SHP77 (cell line): ENCODE measurements at places on chromosomes 2 and 18.

- no peak for DNase-seq
Observed at GRCh38 chr2:165009466-165009865, 54.1 kb upstream of the SLC38A11 start.

- DNase-seq, result no peak
Observed at GRCh38 chr2:105412584-105412983, 13.7 kb upstream of the FHL2 start.

DNA sequence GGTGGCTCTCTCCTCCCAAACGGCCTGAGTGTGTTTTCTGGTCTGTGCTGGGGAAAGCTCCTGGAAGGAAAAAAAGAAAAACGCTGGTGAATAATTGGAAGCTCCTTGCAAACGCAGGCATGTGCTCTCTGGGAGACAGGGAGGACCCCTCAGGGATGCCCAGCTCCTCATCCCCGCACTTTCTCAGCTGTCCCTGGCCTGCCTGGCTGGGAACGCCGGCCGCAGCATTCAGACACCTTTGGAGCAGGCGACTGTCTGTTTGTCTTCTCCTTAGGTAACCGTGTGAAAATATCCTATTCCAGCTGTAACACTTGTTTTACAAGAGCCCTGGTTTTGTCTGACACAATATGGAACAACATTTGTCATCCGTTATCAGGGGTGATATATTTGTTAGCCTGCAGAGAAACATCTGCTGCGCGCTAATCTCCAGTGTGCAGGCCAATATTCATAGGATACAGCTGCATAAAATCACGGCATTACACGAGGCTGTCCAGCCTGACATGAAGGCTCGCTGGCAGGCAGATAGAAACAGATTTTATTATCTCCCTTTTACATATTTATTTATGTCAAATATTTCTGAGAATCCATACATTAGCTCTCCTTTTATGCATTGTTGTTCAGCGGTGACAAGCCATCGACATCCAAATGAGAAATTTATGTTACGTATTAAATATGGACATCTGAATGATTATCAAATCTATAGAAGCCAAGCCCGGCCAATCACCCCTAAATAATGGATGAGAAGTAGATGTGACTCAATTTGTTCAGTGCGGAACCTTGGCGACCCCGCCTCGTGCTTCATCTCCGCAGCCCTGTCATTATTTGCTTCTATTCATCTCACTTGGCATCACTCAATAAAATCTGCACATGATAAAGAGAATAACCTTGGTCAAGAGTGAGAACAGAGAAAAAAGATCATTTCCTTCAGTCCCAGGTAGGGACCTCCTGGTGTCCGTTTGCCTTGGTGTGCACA is 675.1 kb upstream of the SALL3 start:
- no peak for DNase-seq

DNA sequence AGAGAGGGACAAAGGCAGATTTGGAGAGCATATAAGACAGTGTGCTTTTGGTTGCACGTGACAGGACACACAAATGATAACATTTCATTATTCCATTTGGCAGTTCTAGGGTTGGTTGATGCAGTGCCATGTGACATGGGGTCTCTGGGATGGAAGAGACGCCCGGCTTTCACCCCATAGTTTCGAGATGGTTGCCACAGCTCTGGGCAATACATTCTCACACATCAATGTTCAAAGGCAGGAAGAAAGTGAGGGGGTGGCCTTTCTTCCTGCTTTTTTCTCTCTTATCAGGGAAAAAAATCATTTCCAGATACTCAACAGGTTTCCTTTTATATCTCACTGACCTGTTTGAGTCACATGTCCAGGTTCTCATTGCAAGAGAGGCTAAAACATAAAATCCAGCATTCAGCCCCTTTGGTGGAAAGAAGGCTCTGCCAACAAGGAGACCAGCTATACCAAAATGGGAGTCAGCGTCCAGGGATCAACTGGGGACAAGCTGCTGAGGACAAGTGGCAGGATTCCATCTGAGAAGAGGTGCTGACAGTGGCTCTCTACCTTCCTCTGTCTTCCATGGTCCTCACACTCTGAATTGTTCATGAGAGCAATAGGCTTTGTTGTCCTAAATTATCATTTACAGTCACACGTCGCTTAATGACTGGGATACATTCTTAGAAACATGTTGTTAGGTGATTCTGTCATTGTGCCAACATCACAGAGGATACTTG is 29.1 kb upstream of the ANKRD44 start:
- DNase-seq, result no peak

DNA sequence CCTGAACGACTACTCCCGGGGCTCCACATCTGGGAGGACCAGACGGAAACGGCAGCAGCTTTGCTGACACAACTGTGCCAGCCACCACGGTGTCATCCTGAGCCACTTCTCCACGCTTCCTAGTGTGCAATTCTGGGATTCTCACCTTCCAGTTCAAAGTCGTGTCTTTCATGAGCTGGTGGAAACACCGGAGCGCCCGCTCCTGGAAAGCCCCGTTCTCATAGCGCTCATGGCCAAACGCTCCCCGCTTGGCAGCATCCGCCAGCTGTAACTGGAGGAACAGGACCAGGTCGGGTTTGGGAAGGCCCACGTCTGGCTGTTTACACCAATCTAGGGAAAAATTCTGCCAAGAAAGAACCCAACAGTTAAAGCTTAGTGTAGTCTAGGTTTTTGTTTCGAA is 8.3 kb downstream of the DTYMK start:
- no peak for DNase-seq

DNA sequence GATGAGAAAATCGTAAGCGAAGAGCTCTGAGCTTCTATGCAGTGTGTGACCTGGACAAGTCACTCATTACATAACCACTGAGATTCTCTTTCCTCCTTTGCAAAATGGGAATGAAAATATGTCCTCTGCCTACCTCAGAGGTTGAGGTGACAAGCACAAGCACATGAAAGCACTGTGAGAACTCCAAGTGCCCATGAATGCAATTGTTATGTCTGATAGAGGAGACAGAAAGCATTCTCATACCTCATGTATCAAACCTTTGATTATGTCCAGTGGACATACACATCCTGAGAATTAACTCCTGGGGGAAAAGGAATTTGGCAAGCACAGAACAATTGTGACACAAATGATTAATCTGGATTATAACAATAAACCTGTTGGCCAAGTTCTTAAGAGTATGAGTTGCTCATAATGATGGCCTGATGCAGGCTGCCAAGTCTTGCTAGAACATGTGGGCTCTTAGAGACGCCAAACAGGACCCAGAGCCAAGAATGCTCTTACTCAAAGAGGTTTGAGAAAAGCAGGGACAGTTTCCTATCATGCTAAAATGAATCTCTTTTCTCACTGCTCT is 8.5 kb upstream of the RMDN2 start:
- DNase-seq, result no peak

DNA sequence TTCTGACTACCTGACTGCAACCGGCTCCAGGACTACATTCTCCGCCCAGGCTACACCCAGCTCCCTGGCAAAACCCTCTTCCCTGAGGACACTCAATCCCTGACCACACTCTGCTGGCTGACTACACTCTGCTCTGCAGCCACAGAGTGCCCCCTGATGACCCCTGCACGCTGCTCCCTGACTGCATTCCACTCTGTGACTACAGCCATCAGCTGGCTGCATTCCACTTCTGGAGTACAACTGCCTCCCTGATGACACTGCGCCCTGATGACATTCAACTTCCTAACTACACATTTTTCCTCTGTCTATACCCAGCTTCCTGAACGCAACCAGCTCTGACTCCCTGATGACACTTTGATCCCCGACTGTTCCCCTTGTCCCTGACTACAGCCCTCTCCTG is 71.3 kb upstream of the NRXN1 start:
- DNase-seq, result no peak

- peak; percentile 29 for DNase-seq
Observed at GRCh38 chr18:1302861-1303260, 398.2 kb downstream of the ADCYAP1 start.

DNA sequence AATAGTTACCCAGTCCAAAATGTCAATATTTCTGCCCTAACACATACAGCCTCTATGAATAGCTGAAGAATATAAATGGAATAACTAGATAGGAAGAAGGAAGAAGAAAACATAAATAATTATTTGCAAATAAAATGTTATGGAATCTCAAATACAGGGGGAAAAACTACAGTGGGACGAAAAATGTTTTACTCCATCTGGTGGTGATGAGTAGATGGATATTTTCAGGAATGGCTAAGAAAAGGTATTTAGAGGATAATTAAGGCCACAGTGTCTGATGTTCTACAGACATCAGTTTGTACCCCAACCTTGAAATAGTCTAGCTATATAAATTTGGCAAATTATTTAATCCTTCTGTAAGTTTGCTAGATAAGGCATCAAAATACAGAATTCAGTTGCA is 178.1 kb upstream of the FSHR start:
- DNase-seq, result no peak

- peak; percentile 65 for DNase-seq
Observed at GRCh38 chr2:237731663-237732062, 66.9 kb upstream of the RBM44 start.

GRCh38 chr2:28345619-28346018 is 47.0 kb upstream of the FOSL2 start:
- DNase-seq, result peak; percentile 74

DNA sequence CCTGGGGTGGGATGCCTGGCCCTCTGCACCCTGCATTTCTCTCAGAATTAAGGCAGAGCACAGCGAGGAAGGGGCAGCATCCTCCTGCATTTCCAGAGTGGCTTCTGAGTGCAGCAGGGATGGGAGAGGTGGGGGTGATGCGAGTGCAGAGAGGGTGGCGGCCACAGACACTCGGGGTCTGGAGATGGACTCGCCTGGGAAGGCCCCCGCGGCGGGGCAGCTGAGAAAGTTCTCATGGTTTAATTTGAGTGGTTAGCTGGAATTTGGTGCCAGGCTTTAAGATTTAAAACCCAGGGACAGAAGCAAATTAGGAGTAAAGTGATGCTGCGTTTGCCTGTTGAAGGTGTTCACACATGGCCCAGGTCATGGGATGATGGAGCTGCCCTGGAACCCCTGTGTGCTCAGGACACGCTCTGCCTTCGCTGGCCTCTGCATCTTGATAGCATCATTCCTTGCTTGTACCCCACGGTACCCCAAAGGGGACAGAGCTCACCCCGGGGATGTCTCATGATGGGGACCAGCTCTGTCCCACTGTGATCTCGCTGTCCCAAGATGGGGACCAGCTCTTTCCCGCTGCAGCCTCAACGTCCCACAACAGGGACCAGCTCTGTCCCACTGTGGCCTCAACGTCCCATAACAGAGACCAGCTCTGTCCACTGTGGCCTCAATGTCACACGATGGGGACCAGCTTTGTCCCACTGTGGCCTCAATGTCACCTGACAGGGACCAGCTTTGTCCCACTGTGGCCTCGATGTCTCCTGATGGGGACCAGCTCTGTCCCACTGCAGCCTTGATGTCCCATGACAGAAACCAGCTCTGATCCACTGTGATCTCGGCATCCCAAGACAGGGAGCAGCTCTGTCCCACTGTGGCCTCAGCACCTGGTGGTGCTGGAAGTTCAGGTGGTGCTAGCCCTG is 27.5 kb downstream of the TMEM18 start:
- no peak for DNase-seq

- no peak for DNase-seq
Observed at GRCh38 chr2:43104763-43105162, 121.6 kb downstream of the ZFP36L2 start.

GRCh38 chr2:128379021-128380015 is 60.6 kb upstream of the HS6ST1 start:
- DNase-seq, result no peak

GRCh38 chr2:147639891-147640290 is 204.9 kb upstream of the ACVR2A start:
- DNase-seq, result no peak

DNA sequence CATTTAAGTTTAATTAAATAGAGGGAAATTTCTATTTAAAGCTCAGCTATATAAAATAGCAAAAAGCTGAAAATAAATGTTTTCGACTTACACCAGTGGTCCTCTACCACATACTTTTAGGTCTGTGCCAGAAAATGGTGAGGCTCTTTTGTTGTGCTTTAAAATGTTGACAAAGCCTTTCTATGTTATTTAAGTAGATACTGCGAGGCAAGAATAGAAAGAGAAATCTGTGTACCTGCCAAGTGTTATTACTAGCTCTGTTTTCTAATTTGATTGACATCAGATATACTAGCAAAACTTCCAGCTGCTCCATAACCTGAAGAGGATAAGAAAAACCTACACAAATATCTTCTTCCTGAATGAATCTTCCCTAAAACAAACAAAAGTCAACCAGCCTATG is 53.6 kb downstream of the LPIN2 start:
- no peak for DNase-seq

DNA sequence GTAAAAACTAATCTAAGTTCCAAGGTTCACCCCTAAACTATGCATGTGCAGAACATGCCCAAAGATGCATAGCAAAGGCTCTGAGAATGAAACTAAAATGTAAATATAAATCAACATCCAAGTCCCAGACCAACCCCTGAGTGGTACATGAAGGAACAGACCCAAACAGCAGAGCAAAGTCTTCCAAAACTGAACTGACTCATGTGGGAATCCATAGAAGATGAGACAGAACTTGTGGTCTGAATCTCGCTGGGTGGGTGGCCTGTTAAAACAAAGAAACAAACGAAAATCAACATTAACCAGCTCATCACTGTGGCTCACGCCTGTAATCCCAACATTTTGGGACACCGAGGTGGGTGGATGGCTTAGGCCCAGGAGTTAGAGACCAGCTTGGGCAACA is 29.5 kb upstream of the ATRAID start:
- DNase-seq, result no peak

- no peak for DNase-seq
Observed at GRCh38 chr18:3453540-3454364, 3.8 kb downstream of the TGIF1 start.

GRCh38 chr2:108220942-108221541 is 18.7 kb upstream of the SULT1C3 start:
- no peak for DNase-seq

- DNase-seq, result no peak
Observed at GRCh38 chr18:77111951-77112746, 20.4 kb downstream of the MBP start.

- no peak for DNase-seq
Observed at GRCh38 chr2:61100801-61101200, 35.1 kb downstream of the SANBR start.

- no peak for DNase-seq
Observed at GRCh38 chr18:27314996-27315395, 129.9 kb upstream of the CHST9 start.

GRCh38 chr2:9404451-9404850 is 18.9 kb downstream of the ITGB1BP1 start:
- DNase-seq, result no peak

DNA sequence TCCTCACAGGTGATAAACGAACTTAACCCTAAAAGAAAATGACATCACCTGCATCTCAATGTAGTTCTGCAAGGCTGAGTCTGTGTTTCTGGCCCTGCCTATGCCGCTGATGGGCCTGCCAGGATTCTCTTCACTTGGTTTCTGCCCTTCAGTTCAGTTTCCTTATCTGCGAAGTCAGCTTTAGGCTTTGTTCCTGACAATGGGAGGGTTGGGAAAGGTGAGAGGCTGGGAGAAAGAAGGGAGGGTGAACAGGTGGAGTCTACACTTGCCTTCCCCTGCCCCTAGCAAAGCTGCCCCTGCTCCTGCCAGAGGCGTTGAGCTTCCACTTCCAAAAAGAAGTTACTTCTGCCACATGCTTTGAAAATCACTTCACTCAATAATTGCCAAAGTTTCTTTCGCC is 124.0 kb upstream of the APCDD1 start:
- DNase-seq, result no peak

GRCh38 chr2:142462306-142462705 is 331.5 kb upstream of the LRP1B start:
- no peak for DNase-seq

- no peak for DNase-seq
Observed at GRCh38 chr18:58813105-58813504, 51.6 kb upstream of the ZNF532 start.
